GOT3 (cell line): ENCODE measurements at places on chromosomes 5 and 9.

DNA sequence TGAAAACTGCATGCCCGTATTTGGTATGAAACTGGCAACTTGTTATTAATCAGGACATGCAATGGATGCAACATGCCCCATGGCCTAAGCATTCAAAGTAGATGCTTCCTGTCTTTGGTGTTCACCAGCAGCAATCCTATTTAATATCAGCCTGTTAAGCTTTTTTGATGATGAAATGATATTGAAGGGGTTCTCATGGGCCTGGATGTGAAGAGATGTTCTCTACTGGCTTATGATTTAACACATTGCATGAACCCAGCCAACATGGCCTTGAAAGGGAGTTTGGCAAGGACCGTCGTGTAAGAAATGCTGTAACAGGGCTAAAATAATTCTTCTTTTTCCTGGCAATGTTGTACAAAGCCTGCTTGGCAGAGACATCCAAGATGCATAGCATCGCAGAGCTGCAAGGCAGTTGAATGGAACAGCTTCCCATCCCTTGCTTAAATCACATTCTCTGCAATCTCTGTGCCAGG is 111.2 kb downstream of the SMARCA2 start:
- no peak for DNase-seq

- DNase-seq, result no peak
Observed at GRCh38 chr9:124128568-124129166, 117.1 kb downstream of the LHX2 start.

DNA sequence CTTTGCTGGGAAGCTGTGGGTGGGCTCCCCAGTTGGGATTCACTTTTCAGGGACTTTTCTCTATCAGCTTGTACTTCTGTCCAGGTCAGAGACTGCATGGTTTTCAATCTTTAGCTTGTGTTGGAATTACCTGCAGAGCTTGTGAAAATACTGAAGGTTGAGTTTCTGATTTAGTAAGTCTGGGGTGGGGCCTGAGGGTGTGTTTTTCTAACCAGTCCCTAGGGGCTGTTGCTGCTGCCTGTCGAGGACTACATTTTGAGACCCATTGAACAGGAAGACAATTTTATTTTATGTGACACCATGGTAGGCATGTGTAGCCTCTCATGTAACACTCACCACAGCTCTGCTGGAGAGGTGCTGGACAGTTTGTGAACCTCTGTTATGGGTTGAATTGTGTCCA is 14.7 kb upstream of the MLANA start:
- DNase-seq, result no peak

DNA sequence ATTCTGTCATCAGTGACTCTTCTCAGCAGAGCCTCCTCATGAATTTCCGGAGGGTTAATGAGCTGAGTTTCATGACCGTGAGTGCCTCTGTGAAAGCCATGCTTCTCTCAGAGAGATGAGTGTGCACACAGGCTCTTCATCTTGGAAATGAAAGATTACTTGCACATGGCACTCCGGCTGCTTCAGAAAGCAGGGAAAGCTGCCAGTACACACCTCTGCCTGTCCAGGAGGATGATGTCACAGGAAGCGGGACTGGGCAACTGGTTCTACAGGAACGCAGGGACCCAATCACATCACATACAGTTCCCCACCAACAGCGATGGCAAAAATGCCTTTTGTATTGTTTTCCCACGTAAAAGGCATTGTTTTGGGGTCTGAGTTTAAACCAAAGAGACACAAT is 286.0 kb upstream of the DAP start:
- no peak for DNase-seq

GRCh38 chr5:151691706-151692105 is 5.0 kb upstream of the SPARC start:
- no peak for DNase-seq

DNA sequence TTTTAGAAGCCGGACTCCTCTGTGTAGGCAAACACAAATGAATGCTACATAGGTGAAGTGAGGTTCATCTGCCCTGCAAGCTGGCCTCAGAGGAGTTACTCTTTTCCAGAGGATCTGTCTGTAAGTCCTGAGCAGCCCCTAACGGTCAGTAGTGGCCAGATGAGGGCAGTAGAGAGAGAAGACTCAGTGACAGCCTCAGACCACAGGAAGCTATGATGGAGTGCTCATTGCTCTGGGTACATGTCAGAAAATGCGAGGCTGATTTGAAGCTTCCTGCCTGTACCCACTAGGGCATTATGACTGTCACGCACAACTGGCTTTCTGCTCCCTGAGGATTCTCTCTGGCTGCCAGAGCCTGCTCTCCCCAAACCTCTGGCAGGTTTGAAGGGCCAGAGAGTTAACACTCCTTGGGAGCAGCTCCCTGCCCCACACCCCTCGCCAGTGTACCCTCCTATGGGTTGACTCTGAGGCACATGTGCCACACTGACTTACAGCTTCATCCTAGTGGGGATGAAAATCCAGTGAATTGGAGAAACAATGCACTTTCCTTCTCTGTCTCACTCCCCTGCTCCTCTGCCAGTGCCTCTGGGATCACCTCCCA is 141.5 kb downstream of the GABRG2 start:
- no peak for DNase-seq

DNA sequence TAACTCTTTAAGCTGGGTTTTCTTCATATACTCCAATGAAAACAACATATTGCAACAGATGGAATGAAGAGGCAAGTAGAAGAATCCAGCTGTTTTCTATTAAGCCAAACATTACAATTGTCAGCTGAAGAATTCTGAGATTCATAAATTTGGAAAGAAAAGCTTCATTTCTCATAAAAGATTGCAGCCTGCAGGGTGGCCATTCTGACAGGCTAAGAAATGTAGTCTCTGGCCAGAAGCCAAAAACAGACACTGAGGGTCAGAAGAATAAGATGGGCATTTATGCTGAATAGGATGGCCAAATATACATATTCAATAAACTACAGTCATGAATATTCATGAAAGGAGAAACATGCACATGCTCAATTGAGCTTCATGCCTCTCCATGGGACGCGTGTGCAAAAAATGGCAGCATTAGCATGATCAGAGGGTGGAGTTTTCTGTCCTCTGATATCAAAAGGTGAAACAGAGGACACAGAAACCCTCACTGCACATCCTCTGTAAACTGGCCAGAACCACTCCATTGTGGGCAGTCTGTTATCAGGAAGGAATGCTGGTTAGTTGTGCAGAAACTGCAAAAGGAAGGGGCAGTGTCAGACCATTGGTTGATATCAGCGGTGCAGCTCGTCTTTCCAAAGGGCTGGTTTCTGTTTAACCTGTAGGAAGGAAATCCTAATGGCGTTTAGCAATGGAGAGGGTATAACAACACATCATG is 50.2 kb downstream of the FXN start:
- DNase-seq, result no peak

DNA sequence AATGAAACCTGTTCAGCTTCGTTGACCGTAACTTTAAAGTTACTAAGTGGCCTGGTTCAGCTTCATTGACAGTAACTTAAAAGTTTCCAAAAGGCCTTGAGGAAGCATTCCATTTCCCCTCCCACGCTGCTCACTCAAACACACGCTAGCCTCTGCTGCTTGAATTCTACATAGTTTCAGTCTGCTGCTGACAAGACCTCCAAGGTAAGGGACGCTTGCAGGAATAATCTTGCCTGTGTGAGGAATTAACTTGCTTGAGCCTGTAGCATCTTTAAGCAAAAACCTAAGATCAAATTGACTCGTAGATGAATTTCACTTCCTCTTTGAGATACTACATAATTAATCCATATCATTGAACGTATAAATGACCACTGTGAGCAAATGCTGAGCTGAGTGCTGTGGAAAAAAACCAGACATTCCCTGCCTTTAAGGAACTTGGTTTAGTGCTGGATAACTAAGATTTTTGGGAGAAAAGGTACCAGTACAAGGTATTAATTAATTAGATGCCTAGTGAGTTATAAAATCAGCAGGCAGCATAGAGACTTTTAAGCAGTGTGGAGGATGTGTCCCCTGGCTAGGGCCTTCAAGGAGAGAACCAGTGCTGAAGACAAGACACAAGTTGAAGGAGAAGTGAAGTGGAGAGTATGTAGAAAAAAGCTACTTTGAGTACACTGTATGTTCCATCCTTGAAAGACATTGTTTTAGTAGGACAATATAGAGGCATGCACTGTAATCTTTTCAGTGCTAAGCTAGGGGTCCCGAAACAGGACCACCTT is 39.2 kb downstream of the GRAMD2B start:
- no peak for DNase-seq

DNA sequence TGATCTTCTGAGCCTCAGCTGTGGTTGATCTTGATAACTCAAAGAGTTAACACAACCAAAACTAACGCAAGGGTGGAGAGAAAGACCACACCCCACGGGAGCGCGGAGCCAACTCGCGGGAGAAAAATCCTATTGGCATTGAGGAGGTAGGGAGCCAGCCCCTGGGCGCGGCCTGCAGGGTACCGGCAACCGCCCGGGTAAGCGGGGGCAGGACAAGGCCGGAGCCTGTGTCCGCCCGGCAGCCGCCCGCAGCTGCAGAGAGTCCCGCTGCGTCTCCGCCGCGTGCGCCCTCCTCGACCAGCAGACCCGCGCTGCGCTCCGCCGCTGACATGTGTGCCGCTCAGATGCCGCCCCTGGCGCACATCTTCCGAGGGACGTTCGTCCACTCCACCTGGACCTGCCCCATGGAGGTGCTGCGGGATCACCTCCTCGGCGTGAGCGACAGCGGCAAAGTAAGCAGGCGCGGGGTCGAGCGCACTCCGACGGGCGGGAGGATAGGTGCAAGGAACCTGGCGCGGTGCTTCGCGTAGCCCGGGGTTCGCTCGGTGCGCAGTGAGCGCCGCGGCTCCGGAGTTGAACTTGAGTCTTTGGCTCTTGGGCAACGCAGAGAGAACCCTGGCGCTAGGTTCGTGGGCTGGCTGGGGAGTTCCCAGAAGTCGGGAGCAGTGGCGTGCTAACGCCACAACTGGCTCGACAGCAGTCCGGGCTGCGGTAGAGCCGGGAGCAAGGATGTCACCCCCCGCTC is at the start of gene GDA:
TSS of gene GDA (plus strand) at position 210 of the 745 bp plus-strand sequence. CDS start at position 330, 120 bp downstream.
- DNase-seq, result no peak
